ENCODE measurements at places on chromosomes 3 and 15.

- DNase-seq: no peak
Observed at GRCh38 chr3:72519946-72520604, 328.2 kb downstream of the SHQ1 start.

DNA sequence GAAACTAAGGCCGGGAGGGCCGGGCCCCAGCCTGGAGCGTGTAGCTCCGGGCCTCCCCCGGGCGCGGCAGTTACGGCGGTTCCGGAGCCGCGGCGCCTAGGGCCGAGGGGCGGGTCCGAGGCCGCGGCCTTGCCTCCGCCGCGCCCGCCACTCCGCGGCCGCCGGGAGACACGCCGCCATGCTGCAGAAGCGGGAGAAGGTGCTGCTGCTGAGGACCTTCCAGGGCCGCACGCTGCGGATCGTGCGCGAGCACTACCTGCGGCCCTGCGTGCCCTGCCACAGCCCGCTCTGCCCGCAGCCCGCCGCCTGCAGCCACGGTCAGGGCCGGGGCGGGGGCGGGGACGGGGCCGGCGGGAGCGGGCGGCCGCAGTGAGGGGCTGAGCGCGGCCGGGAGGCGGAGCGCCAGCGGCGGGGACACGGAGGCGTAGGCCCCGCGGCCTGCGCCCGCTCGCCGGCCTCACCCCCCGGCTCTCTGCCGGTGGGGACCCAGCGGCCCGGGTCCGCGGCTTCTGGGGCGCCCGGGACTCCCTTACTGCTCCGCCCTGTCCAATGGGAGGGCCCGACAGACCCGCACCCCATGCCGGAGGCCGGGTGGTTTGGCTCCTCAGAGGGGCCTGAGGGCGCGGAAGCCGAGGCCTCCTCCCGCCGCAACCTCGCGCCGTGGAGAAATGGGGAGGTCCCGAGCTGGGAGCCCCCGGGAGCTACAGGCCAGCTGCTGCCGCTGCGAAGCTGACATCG, at the start of gene DIS3L:
DIS3L (plus strand) TSS at position 150 of the 738 bp plus-strand sequence; CDS start at position 179, 29 bp downstream.
- peak; percentile 49 for DNase-seq

GRCh38 chr3:188378786-188379185, 224.8 kb downstream of the LPP start:
- no peak for DNase-seq

- no peak for DNase-seq
Observed at GRCh38 chr3:180875124-180875698, 37.3 kb upstream of the FXR1 start.

GRCh38 chr3:150790629-150791028, 27.7 kb upstream of the SIAH2 start:
- no peak for DNase-seq

- no peak for DNase-seq
Observed at GRCh38 chr15:36815786-36816185, 236.4 kb downstream of the CDIN1 start.

GRCh38 chr3:192092388-192093005, 631.5 kb downstream of the PYDC2 start:
- DNase-seq: no peak

DNA sequence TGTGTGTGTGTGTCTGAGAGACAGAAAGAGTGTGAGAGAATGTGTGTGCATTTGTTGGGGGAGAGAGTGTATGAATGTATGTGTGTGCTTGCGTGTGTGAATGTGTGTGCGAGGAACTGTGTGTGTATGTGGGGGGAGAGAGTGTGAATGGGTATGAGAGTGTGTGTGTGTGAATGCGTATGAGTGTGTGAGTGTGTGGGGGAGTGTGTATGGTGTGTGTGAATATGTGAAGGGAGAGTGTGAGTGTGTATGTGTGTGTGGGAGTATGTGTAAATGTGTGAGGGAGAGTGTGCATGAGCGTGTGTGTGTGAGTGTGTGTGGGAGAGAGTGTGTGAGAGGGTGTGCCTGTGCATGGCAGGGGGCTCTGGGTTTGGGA, 79.8 kb upstream of the ABHD17C start:
- no peak for DNase-seq

GRCh38 chr15:40133544-40133943, 24.9 kb upstream of the BMF start:
- no peak for DNase-seq

- DNase-seq: no peak
Observed at GRCh38 chr3:190088890-190089289, 31.8 kb downstream of the P3H2 start.

- DNase-seq: no peak
Observed at GRCh38 chr3:153547970-153548369, 385.9 kb downstream of the RAP2B start.

DNA sequence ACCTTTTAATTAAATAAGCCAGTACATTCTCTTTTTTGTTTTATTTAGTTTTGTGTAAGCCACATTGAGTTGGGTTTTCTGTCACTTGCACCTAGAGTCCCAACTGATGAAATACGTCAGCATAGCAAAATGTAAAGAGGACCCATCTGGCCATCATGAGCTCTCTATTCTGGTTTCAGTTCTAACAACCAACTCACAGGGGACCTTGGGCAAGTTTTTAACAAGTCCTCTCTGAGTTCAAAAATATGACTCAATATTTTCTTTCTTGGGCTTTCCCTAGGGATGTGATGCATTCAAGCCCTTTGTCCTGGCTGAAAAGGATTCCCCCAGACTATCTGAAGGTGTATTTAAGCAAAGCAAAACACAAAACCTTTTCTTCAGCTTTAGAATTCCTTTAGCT, 32.9 kb downstream of the PLCH1 start:
- no peak for DNase-seq

DNA sequence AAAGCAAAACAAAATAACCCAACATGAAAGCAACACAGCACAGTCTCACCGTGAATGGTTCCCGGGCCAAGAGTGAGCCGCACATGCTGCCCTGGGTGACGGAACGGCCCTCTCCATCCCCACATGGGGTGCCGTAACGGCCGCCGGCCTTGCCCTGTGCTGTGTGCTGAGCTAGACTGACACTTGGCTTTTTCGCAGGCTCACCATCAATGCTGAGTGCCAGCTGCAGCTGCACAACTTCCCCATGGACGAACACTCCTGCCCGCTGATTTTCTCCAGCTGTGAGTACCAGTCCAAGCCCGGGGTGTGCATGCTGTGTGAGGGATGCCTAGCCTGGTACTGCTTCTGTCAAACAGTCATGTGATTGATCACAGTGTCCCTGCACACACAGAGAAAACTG, 357.6 kb downstream of the GABRG3 start:
- no peak for DNase-seq

- DNase-seq: no peak
Observed at GRCh38 chr3:31946484-31947081, 34.5 kb downstream of the OSBPL10 start.

- peak; percentile 49 for DNase-seq
Observed at GRCh38 chr15:75107908-75108838, 84.8 kb downstream of the PPCDC start.

DNA sequence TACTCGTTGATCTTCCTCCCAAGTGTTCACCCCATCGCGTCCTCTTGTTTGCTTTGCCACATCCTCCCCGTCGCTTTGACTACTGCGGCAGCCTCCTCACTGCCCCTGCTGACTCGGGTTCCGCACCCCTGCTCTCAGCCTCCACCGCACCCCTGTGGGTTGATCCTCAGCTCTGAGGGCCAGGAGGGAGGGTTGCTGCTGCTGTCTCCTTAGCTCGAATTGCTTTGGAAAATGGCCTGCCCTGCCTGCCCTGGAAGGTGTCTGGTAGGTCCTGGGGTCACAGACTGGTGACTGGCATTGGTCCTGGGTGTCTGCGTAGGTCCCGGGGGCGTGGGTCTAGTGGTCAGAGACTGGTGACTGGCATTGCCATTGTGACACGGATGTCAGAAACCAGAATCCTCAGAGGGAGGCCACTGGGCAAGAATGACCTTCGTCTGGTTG, 9.4 kb downstream of the MUC4 start:
- DNase-seq: no peak

DNA sequence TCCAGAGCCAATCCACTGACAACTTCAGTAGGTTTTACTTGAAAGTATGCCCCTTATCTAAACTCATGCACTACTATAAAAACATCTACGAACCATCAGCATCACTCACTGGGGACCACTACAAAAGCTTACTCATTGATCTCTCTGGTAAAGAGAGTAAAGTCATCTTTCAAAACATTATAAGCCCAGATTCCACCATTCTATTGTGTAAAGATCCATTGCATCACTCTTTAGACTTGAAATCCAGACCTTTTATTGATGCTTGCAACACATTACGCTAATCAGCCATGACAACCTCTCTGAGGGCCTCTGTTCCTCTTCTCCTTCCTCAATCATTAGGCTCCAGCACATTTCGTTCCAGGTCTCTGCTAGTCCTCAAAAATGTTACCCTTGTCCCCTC, 248.9 kb upstream of the WNT5A start:
- no peak for DNase-seq

DNA sequence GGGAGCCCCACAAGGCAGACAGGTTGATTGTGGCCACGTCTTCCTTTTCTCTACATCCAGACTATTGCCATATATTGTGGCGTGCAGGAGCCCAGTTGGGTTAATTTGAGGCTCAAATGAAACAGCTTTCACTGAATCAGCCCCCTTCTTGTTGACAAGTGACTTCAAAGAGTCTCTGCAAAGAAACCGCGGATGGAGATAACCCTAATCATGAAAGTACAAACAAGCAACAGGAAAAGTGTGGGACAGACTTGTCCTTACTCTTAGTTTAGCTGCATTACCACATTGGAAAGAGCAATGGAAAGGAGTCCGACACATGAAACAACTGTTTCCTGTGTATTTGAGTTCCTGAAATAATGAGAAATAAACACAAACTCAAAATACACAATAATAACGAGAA, 3.3 kb downstream of the TMEM40 start:
- DNase-seq: no peak

- no peak for DNase-seq
Observed at GRCh38 chr15:79314811-79315210, 3.9 kb downstream of the TMED3 start.

DNA sequence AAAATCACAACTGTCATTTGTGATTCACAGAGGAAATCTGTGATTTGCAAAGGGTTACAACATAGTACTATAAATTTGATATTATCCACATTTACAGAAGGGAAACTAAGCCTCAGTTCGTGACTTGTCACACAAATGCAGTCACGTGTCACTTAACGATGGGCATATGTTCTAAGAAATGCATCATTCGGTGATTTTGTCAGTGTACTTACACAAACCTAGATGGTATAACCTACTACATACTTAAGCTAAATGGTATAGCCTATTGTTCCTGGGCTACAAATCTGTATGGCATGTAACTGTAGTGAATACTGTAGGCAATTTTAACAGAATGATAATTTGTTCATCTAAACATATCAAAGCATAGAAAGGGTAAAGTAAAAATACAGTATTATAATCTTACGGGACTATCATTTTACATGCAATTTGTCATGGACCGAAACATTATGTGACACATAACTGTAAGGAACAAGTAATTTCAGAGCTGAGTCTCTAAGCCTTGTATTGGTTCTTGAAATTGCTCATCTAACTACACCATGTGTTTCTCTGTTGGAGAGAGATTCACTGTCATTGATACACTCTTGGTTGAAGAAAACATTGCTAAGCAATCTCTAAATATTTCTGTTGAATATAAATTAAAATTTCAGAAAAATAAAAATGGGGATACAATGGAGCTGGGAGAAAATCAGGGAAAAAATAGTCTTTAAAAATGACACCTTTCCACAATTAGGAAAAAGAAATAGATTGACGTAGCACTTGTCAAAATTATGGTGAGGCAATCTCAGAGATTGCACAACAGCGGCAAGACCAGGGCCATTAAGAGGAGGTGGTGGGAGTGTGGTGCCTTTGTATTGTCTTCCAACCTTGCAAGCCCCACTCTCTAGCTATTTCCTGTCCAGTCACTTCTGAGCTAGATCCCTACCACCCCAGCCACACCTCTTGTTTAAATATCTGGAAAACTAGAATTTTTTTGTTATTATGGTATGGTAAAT, 645.8 kb upstream of the TBL1XR1 start:
- DNase-seq: no peak

DNA sequence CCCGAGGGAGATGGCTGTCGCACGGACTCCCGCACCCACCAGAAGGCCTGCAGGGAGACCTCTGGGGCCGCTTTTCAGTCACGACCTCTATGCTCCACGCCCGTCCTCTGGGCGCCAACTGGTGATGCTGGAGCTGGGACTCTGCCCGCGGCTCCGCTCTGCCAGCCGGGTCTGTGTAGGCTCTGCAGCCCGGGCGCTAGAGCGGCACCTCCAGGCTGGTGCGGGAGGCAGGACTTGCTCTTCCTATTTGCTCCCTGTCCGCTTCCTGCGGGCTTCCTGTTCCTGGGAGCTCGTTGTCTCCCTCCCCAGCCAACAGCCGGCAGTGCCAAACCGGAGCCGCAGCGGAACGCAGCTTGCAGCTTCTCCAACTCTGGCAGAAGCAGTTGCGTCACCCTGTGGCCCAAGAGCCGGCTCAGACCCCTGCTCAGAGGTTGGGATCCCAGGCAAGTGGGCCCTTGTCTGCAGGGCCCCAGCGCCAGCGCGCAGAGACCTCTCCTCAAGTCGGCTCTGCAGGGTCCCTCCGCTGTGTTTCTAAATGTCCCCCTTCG, 285.9 kb downstream of the XXYLT1 start:
- DNase-seq: no peak

DNA sequence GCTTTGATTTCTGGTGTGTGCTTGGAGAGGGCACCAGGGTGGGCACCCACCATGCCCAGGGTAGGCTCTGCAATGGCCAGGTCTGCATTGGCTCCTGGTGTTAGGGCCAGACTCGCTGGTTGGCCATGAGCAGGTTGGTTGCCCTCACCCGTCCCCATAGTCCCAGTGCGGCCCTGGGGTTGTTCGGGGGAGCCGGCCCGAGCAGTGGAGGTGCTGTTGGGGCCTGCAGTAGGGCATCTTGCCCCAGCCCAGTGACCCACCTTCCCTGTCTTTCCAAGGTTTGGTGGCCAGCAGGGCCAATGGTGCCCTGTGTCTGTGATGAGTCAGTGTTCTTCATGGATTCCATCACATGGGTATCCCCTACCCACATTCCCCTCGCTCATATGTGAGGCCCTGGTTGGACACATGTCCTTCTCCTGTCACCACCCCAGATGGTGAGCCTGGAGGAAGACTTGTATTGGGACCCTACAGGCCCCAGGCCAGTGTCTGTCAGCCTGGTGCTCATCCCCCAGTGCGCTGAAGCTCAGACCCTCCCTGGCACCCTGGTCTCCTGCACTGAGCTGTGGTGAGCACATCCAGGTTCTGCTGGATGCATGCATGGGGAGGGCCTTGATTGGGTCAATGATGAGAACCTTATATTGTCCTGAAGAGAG, 190.1 kb downstream of the UBE3A start:
- no peak for DNase-seq

GRCh38 chr3:62046326-62046725, 327.0 kb downstream of the FEZF2 start:
- DNase-seq: no peak

GRCh38 chr15:69609176-69609575, 156.6 kb downstream of the RPLP1 start:
- DNase-seq: no peak

Measured in stimulated activated CD4-positive, alpha-beta T cell treated with anti-CD3 and anti-CD28 coated beads, Interleukin-15, amount 100 ng/mL, for 48 hours (primary cell).